ENCODE measurements at places on chromosomes 12 and 14.

DNA sequence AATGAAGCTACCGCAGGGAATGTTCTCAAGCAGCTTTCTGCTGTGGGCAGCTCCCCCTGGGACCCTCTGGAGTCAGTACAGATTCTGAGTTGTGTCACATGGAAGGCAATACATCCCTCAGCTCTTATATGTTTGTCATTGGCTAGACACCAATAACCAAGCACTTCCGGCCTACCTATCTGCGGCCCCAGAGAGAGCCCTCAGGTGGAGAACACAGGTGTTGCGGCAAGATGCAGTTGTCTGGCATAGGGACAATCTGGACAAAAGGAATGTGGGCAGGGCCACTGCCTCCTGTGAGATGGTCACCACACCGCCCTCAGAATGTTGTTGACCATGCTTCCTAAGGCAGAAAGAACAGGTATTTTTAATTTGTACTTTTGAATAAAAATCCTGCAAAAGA lies 118.7 kb downstream of the BRMS1L start:
- DNase-seq = no peak

DNA sequence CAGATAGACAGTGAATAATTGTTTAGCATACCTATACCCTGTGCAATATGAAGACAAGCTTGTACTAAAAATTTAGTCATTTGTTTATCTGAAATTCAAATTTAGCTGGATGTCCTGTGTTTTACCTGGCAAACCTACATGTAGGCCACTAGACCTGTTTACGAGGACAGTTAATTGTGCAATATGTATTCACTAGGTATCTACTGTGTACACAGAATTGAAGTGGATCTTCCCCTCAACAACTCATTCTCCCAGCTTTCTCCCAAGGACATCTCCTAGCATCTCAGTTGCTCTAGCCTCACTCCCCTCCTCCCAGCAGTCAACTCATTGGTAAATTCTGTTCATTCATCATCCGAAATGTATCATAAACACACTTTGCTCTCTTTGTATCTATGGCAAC lies 25.3 kb downstream of the AK7 start:
- no peak for DNase-seq

DNA sequence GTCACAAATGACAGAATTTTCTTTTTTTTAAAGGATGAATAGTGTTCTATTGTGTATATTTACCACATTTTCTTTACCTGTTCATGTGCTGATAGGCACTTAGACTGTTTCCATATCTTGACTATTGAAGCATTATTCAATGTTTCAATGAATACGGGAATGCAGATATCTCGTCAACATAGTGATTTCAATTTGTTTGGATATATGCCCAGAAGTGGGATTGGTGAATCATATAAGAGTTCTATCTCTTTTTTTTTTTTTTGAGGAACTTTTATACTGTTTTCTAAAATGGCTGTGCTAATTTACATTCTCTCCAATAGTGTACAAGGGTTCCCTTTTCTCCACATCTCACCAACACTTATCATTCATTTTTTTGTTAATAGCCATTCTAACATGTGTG lies 97.9 kb upstream of the FAR2 start:
- no peak for DNase-seq

- no peak for DNase-seq
Measured at GRCh38 chr14:61621444-61621843, 73.9 kb upstream of the HIF1A start.

- DNase-seq = no peak
Measured at GRCh38 chr12:121926874-121927706, 8.7 kb downstream of the CFAP251 start.

DNA sequence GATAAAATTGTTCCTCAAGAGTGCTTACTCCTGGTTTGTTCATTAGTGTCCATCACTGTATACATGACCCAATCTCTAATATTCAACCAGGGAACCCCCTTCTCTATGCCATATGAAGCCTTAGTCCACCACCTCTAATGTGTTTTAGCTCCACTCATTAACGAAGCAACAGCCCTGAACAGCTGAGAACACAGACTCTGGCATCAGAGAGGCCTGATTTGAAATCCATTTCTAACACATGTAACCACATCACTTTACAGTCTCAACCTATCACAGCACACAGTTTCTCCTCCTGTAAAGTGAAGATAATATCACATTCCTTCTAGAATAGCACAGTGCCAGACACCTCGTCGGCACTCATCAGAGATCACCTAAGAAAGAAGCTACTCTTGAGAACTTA lies 64.3 kb downstream of the C2CD5 start:
- no peak for DNase-seq
